Breast epithelium (tissue), 4 donors: ENCODE measurements at places on chromosomes 1 and 21. TPM values are rescaled to one million over a fixed set of nuclear protein-coding genes. Genes with fewer than 3 reads are reported as not detected.
A peak's percentile ranks its signal among the peaks of the same experiment; 100 is the strongest.

DNA sequence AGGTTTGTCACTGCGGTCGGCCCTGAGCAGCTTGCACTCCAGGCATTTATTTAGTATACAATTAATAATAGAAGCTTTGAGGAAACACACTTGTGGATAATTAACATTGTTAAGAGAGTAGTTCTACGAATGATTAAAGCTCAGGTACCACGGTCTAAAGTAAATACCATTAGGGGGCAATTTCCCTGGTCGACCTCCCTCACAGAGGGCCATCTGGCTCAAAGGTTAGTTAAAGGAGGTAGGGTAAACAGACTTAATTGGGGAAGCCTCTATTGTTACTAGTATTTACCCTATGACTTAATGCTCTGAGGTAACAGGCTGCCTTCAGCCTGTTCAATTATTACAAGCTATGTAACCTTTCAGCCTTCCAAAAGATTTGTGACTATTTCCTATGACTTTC, 122.3 kb upstream of the SLC44A3 start:
- H3K27me3 ChIP-seq = no peaks in the 10 kb centered on the region
- H3K36me3 ChIP-seq = no peaks in the 10 kb centered on the region
- no peak for DNase-seq
- H3K4me1 ChIP-seq = no peaks in the 10 kb centered on the region
- H3K27ac ChIP-seq = no peak overlapping the region

- no peaks in the 10 kb centered on the region for H3K36me3 ChIP-seq
- H3K27me3 ChIP-seq = no peaks in the 10 kb centered on the region
- DNase-seq = no peak
- no peak overlapping the region for H3K4me3 ChIP-seq
- H3K27ac ChIP-seq = peak overlapping the region; percentile 5
These were observed 159.5 kb downstream of the SLC45A1 start for GRCh38 chr1:8477166-8477982.

DNA sequence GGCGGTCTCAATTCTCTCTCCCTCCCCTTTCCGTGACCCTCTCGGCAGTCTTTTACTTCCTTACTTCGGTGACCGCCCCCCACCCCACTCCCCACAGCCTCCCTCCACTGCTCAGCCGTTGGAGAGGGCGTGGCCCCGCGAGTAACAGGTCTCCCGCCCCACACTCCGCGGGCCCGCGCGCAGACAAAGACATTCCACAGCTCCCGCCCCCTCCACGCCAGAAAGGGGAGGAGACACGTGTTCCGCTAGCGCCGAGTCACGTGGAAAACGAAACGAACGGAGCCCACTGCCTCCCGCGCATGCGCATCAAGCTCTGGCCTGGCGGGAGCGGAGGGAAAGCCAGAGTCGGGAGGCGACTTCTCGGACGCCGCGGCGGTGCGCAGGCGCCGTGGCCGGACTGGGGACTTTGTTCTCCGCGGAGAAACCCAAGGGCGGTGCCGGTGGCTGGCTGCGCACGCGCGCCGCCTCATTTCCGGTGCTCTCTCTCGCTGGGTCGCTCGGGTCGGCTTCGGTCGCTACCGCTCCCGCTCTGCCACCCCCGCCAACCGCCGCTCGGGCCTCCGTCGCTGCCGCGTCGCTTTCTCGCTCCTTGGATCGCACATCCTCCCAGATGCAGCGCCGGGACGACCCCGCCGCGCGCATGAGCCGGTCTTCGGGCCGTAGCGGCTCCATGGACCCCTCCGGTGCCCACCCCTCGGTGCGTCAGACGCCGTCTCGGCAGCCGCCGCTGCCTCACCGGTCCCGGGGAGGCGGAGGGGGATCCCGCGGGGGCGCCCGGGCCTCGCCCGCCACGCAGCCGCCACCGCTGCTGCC, at the start of gene KHDRBS1:
Gene KHDRBS1, plus strand, starts transcription at position 483 of the 813 bp plus-strand sequence. Its CDS starts 128 bp downstream, at position 611.
- H3K4me3 ChIP-seq = peak within 1 kb of the TSS; percentile 96
- H3K27ac ChIP-seq = peak within 1 kb of the TSS; percentile 99
- peaks cover 7% of the 10 kb centered on the region for H3K4me1 ChIP-seq
- peak; percentile 99 for DNase-seq
- no peaks in the 10 kb centered on the region for H3K27me3 ChIP-seq

- H3K27ac ChIP-seq = peak overlapping the region; percentile 39
- no peaks in the 10 kb centered on the region for H3K36me3 ChIP-seq
- no peak overlapping the region for H3K4me3 ChIP-seq
- DNase-seq = no peak
- no peaks in the 10 kb centered on the region for H3K27me3 ChIP-seq
These were observed 2.6 kb downstream of the CTNNBIP1 start for GRCh38 chr1:9907441-9907840.

The S100A9 gene
- 90.3 TPM for total RNA-seq
